ENCODE measurements at places on chromosomes 3 and 15.

DNA sequence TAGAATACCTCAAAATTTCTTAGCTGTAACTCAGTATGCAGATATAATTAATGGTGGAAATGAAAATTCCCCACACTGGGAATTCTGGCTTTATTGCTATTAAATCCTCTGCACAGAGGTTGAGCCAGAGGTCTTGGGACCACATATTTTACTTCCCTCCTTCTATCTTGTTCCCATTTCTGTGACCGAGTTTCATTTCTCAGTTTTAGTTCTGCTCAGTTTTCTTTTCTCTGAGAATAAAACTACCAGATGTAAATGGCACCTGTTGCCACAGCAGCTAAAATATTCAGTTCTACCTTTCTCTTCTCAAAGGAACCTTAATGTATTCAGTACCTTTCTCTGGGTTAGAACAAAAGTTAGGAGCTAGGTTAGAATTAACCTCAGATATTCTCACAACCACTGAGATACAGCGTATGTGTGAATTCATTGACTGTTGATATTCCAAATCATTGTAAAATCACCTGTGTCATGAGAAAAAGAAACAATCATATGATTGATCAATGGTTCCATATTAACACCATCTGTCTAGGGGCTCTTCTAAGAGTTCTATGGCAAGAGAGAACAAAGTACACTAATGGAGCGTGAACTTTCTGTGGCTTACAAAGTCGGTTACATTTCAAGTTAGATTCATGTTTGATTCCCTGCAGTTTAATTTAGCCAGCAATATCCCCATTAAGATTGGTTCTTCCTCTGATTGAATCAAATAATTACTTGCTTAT lies 374.1 kb downstream of the EFHB start:
- DNase-seq, result no peak

GRCh38 chr15:75153087-75153486 lies 48.6 kb upstream of the C15orf39 start:
- no peak for DNase-seq

DNA sequence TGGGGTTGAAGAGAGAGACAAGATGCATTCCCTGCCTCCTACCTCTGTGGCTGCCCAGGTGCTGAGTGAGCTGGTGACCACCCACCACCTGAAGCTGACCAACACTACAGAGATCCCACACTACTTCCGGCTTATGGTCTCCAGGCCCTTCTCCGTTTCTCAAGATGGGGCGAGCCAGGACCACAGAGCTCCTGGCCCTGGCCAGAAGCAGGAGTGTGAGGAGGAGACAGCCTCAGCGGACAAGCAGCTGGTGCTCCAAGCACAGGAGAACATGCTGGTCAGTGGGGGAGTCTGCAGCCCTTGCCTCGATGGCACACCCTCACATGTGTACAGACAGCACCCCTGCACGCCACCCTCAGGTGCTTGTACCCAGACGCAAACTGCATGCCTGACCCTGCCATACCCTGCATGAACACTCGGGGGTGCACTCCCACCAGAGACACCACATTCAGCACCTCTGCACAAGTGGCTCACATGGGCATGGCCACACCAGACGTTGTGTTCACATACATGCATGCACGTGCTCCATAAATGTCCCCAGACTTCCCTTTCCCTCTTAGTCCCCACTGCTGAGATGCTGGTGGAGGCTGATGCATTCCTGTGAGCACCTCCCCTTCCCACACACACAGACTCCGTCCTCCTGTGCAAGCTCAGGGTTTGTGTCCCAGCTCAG lies 19.0 kb downstream of the ACAA1 start:
- no peak for DNase-seq

GRCh38 chr3:13954741-13955483 lies 75.0 kb upstream of the WNT7A start:
- DNase-seq, result no peak

GRCh38 chr3:143155756-143156155 lies 36.2 kb downstream of the CHST2 start:
- no peak for DNase-seq

- no peak for DNase-seq
Observed at GRCh38 chr3:195070336-195070735, 200.6 kb downstream of the XXYLT1 start.

GRCh38 chr15:29285386-29285785 lies 15.8 kb upstream of the NSMCE3 start:
- DNase-seq, result no peak

DNA sequence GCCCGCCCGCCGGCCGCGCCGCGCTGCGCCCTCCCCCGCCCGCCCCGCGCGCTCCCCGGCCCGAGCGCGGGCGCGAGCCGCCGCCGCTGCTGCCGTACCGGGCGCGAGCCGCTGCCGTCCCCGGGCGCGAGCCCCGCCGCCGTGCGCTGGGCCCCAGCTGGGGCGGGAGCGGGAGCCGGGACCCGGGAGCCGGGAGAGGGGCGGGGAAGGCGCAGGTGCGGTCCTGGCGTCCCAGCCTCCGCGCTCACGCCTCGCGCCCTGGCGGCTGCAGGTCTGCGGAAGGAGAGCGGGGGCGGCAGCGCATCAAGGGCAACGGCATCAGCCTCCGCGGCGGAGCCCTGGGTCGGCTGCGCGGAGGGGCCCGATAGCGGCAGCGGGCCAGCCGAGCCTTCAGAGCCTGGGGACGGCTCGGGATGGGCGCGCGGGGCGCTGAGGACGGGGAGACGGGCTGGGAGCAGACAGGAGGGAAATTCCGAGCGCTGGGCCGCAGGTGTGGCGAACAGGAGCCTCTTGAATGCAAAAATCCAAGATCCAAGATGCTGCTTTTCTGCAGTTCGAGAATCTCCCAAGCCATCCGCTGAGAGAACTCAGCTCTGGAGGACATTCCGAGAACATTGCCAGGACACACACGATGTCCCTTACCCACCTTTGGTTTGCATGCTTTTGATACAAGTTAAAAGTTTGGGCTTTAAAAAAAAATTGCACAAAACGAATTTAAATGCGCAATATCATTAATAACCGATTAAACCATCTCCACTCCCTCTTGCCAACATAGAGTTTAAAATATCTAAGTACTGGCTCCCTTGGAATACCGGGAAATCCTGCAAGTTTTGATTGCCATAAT lies 251.1 kb downstream of the TJP1 start:
- DNase-seq, result peak; percentile 45

DNA sequence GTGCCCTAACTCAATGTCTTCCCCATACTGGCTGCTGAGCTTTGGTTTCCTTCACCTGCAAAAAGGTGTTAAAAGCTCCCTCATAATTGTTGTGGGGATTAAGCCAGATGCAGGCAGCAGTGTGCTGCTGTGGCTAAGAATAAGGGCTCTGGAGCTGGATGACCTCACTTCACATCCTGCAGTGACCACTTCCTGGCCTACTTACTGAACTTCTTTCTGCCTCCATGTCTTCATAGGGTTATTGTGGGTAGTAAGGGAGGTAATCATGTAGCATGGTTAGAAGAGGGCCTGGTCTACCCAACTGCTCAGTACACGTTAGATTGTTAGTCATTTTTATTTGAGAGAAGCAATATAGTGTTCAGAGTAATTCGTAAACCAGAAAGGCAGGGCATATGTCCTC lies 18.4 kb downstream of the GYG1 start:
- no peak for DNase-seq

GRCh38 chr15:43274136-43274535 lies 7.4 kb upstream of the TGM5 start:
- no peak for DNase-seq

DNA sequence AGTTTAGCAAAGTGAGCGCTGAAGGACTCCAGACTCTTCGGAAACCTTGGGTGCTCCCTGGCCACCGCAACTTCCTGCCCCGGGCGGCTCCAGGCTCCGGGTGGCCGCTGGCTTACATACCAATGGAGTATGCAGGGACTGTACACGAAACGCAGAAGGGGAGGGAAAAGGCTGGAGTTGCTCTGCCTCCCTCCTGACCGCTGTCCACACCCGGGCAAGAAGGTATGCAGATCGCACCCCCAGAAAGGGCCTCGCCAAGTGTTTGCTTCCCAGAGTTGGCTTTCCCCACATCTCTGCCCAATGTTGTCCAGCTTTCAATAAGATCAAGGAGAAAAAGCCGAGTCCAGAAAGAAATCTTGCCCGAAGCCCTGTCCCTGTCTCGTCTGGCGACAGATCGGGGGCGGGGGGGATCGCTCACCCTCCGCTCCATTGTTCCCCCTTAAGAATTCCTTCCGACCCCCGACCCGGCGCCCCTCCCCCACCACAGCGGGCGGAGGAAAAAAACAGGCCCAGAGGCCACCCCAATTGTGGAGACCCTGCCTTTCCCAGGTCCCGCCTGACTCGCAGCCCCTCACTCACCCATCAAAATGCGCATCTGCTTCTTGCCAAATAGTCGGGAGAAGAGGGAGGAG lies 533 bp downstream of the ARF4 start:
- no peak for DNase-seq

DNA sequence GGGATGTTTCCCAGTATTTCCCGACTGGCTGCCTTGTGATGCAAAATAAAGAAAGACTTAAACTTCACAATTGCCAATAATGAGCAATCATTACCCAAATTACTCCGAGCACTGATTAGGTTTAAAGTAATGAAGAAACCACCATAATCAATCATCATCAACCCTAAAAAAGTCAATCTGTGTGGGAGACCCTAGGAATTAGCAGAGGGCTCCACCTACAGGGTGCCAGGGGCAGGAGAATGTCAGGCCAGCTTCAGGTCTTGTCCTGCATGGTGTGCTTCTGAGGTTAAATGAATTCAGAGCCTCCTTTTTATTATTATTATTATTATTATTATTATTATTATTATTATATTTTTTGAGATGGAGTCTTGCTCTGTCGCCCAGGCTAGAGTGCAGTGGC lies 478.0 kb upstream of the ARRDC4 start:
- DNase-seq, result no peak

DNA sequence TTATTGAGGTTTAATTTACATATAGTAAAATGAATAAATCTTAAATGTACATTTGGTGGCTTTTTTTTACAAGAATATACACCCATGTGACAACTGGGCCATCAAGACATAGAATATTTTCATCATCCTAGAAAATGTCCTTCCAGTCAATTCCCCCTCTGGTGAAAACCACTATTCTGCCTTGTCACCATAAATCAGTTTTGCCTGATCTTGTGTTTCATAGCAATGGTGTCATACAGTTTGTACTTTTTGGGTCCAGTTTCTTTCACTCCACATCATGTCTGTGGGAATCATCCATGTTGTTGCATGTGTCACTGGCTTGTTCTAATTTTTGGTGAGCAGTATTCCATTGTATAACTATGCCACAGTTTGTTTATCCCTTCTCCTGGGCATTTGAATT lies 133.1 kb downstream of the PDCD6IP start:
- DNase-seq, result no peak

DNA sequence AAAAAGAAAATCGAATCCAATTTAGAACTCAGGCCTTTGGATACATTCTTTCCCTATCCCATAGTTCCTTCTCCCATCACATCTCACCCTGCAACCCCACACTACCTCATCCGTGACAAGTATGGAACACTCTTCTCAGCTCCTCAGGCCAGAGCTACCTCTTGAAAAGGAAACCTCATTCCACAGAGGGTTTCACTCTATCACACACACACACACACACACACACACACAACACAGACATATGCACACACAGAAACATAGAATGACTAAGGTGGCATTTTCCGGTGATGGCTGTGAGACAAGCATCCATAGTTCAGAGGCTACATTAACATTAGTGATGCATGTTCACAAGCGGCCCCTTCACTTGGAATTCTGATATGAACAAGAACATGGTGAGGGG lies 122.0 kb upstream of the HES1 start:
- no peak for DNase-seq

- DNase-seq, result no peak
Observed at GRCh38 chr3:121796970-121797369, 37.9 kb downstream of the IQCB1 start.

- no peak for DNase-seq
Observed at GRCh38 chr15:33145447-33145846, 49.1 kb downstream of the FMN1 start.

DNA sequence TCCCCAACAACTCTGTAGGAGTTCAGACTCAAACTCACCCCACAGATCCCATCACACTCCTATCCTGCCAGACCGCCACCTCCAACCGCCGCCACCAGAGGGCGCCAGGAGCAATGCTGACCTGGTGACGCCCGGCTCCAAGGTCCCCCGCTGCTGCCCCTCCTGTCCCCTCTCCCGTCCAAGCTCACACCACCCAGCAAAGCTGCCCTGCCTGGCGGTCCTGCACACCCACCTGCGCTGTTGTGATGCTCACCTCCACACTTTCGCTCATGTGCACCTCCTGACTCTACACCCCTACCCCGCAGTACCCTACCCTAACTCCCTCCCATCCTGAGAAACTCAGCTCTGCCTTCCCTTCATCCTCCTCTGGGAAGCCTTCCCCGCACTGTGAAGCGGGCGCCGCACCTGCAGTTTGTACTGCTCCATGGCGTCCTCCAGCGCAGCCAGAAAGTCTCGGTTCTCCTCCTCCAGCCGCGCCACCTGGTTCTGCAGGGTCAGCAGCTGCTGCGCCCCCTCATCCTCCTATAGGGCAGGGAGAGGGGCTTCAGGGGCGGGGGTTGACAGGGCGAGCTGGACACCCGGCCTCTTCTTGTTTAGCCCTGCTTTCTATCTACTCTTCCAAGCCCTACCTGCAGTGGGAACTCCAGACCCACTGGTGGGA lies 7.9 kb downstream of the KIF7 start:
- peak; percentile 6 for DNase-seq

DNA sequence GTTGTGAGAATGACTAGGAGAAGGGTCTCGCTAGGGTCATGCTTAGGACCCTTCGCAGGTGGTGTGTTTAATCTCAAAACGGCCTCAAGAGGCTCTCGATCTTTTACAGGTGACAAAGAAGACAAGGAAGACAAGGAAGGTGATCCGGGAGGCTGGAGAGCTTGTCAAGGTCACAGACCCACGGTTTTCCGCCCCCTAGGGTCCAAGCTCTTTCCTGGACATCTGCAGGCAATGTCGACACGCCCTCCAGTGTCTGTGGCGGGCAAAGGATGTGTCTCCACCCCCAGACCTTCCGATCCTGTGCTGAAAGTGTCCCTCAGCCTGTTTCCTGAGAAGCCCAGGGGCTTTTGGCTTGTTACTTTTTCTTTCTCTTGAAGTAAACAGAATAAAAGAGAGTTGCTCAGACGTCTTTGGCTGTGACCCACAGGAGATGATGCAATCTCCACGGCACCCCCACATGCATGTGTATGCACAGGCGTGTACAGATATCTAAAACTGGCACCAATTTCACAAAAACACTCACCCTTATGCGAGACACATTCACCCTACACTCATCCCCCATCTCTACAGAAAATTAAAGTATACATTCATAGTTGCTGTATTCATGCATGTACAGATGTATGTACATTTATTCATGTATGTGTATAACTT lies 108.8 kb downstream of the KLF13 start:
- DNase-seq, result no peak

GRCh38 chr15:66950114-66950513 lies 115.3 kb upstream of the SMAD3 start:
- DNase-seq, result no peak

DNA sequence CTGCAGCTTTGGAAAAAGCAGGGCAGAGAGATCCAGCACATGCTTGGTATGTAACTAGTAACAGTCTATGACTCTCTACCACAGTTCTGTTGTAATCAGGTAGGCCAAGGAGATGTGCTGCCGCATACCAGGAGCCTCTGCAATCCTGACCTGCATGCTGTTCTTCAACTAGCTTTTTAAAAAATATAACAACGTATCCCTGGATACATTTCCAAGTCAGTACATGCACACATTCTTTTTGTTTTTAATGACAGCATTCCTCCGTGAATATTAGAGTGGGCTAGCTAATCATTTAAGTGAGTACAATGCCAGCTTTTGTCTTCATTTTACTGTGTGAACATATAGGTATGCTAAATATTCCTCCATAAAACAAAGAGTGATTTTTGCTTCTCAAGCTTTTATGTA lies 437.8 kb downstream of the RBMS3 start:
- DNase-seq, result no peak

GRCh38 chr3:127224118-127224517 lies 31.2 kb downstream of the PRR23E start:
- DNase-seq, result no peak

- no peak for DNase-seq
Observed at GRCh38 chr3:122563717-122564025, 429 bp downstream of the PARP9 start.

All from NCI-H2171 (cell line).